ENCODE measurements at places on chromosomes 5 and 9.

DNA sequence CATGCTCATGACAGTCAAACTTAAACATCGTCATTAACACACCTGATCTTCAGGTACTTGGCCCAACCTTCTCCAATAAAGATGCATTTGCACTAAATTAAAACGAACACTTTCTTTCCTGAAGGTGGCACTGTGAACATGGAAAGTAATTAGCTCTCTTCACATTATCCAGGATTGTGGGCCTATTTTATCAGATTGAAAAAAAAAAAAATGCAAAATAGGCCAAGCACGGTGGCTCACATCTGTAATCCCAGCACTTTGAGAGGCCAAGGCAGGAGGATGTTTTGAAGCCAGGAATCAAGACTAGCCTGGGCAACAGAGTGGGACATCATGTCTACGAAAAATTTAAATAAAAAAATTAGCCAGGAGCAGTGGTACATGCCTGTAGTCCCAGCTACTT lies 14.4 kb upstream of the CDC20B start:
- no peak for DNase-seq

GRCh38 chr5:4995014-4995413 lies 145.1 kb upstream of the ADAMTS16 start:
- DNase-seq: no peak

GRCh38 chr5:60494635-60495034 lies 205.3 kb downstream of the DEPDC1B start:
- DNase-seq: no peak

- no peak for DNase-seq
Measured at GRCh38 chr9:116476935-116477381, 210.1 kb upstream of the TRIM32 start.

DNA sequence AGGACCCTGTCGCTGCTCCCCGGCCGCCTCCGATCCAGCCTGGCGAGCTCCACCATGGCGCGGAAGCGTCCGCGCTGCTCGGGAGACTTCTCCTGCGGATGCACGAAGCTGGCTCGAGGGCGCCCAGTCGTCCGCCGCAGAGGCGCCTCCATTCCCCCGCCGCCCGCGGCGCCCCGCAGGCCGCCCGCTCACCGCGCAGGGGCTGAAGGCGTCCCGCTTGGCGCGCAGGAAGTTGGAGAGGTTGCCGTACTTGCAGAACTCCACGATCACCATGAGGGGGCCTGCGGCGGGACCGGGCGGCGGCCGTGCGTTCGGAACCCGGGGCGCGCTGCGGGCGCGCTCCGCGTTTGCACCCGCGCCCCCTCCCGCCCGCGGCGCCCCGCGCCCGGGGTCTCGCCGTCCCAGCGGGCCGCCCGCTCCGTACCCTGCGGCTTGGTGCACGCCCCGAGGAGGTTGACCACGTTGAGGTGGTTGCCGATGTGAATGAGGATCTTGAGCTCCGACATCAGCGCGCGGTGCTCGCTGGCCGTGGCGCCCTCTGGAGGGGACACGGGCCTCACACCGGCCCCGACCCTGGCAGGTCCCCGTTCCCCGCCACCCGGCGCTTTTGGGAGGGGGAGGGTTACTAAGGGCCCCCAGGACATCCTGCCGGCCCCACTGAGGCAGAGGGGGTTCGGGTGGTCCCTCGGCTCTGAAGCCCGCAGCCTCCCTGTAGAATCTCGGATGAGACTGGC lies 27.7 kb upstream of the SCGB3A1 start:
- DNase-seq: no peak
